HCT116 (cell line): ENCODE measurements at places on chromosomes 6 and 20. TPM values are rescaled to one million over a fixed set of nuclear protein-coding genes. Genes with fewer than 3 reads are reported as not detected.

- H3K27ac ChIP-seq = no peak overlapping the region
- H3K27me3 ChIP-seq = no peaks in the 10 kb centered on the region
- peaks cover 24% of the 10 kb centered on the region for H3K4me1 ChIP-seq
- H3K4me3 ChIP-seq = no peak overlapping the region
Measured at GRCh38 chr6:36751091-36751490, 53.5 kb downstream of the RAB44 start.

- peaks cover 4% of the 10 kb centered on the region; the same call in 1 of the 2 replicates for H3K4me1 ChIP-seq
- no peaks in the 10 kb centered on the region for H3K27me3 ChIP-seq
- no peak overlapping the region for H3K4me3 ChIP-seq
- DNase-seq = no peak
- no peaks in the 10 kb centered on the region for H3K36me3 ChIP-seq
Measured at GRCh38 chr6:110951986-110952794, 6.3 kb upstream of the GTF3C6 start.

DNA sequence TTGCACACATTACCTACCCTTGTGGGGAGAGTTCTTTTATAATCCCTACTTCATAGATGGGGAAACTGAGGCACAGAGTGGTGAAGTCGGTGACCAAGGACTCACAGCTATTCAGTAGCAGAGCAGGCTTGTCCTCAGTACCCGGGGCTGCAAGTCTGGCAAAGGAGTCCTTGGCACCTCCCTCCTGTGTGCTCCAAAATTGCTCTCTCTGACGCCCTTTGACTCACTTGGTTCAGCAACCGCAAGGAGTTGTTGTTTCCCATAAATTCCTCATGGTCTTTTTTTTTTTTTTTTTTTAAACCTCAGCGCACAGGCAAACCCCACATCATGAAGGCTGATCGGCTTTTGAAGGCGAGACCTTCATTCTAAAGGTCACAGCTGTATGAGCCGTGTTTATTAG lies 143.2 kb downstream of the CEBPB start:
- H3K36me3 ChIP-seq = no peaks in the 10 kb centered on the region
- H3K27me3 ChIP-seq = no peaks in the 10 kb centered on the region

DNA sequence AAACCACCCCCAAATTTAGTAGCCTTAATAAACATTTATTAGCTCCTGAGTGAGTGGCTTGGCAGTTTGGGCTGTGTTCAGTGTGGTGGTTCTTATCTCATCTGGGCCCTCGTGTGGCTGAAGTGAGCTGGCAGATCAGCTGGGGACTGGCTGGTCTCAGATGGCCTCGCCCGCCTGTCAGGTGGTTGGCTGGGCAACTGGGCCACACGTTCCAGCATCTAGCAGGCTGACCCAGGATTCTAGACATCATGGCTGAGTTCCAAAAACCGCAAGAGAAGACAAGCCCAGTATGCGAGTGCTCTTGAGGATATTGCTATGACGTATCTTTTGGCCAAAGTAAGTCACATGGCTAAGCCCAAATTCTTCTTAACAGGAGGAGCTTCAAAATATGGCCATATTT lies 28.9 kb downstream of the EIF2S2 start:
- H3K4me3 ChIP-seq = no peak overlapping the region
- H3K4me1 ChIP-seq = no peaks in the 10 kb centered on the region
- no peaks in the 10 kb centered on the region for H3K27me3 ChIP-seq
- no peak overlapping the region for H3K27ac ChIP-seq
- no peak for DNase-seq
- H3K36me3 ChIP-seq = peaks cover 14% of the 10 kb centered on the region

GRCh38 chr20:52880997-52881396 lies 91.2 kb upstream of the TSHZ2 start:
- DNase-seq = no peak
- no peak overlapping the region for H3K4me3 ChIP-seq
- no peaks in the 10 kb centered on the region for H3K4me1 ChIP-seq
- H3K36me3 ChIP-seq = no peaks in the 10 kb centered on the region
- H3K27ac ChIP-seq = no peak overlapping the region
- H3K27me3 ChIP-seq = no peaks in the 10 kb centered on the region

DNA sequence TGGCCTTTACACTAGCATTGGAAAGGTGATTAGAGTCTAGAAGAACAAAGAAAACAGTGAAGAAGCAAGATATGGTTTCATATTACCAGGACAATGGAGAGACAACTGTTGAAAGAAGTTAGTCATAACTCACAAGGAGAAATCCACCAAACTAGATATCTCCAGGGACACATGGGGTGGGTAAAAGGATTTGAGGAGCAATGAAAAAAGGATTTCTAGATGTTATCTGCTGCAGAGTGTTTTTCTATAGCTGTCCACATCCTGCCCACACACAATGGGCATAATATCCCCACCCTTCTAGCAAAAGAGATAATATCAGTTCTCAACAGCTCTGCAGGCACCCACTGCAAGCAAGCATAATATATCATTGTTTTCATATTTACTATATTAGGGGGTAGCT lies 303.1 kb downstream of the HAO1 start:
- H3K27ac ChIP-seq = no peak overlapping the region
- DNase-seq = no peak
- no peak overlapping the region for H3K4me3 ChIP-seq
- no peaks in the 10 kb centered on the region for H3K36me3 ChIP-seq
- no peaks in the 10 kb centered on the region for H3K4me1 ChIP-seq

DNA sequence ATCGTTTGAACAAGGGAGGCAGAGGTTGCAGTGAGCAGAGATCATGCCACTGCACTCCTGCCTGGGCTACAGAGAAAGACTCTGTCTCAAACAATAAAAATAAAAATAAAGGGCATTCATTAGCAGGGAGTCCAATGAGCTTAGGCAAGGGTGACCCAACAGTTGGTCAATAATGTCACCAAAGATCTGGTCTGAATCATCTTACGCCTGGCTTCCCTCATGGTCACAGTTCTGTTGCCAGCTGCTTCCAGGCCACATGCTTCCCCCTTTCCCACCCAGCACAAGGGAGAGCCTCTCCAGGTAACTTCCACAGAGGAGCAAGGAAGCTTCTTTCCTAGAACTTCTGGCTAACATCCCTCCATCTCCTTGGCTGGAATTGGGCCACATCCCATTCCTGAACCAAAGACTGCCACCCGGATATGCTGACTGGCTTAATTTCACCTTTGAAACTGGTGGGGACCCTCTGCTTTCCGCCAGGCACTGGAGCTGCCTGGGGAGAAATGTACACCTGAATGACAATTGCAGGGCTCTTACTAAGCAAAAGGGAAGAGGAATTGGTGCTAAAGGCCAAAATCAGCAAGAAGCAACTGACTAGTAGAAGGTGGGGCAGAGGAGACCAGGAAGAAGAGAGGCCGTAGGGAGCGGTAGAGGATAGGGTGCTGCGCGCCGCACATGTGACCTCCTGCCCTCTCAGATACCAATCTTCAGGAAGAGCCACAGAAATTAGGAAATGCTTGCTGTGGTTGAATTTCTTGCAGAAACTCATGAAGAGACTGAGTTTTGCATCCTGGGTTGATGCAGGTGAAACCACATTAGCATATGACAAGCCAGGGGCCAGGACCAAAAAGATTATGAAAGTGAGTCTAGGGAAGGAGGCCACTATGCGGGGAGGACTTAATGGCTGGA lies 8.3 kb upstream of the SCML4 start:
- no peaks in the 10 kb centered on the region for H3K27me3 ChIP-seq
- no peak for DNase-seq
- no peak overlapping the region for H3K4me3 ChIP-seq
- no peaks in the 10 kb centered on the region for H3K36me3 ChIP-seq

DNA sequence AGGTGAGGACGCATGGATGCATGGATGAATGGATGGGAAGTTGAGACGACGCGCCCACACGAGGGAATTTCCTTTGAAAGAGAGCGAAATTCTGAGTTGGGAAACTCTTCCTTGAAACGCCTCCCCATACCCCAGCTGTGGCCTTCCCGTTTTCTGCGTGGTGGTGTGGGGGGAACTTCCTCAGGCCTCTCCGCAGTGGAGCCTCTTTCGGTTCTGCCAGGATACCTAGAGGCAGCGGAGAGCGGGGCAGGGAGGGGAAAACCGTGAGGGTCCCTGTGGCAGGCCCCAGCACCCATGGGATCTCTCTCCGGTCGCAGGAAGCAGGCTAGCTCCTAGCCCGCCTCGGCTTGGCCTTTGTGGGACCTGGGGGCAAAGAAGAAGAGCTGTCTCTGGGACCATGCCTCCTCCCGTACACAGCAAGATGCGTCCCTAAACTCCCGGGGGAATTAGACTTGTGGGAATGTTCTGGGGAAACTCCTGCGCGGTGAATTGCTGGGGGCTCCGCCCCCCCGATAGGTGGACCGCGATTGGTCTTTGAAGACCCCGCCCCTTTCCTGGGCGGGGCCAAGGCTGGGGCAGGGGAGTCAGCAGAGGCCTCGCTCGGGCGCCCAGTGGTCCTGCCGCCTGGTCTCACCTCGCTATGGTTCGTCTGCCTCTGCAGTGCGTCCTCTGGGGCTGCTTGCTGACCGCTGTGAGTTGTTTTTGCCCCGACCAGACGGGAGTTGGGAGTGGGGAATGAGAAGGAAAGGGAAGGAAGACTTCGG lies at the start of gene CD40:
Gene CD40 (plus strand): TSS at position 611 of the 764 bp plus-strand sequence. CDS start 30 bp downstream, at position 641.
- no peaks in the 10 kb centered on the region for H3K27me3 ChIP-seq
- peak; percentile 68 for DNase-seq
- H3K36me3 ChIP-seq = peaks cover 5% of the 10 kb centered on the region

GRCh38 chr20:44717986-44718385 lies 2.8 kb downstream of the CCN5 start:
- no peak overlapping the region for H3K4me3 ChIP-seq
- H3K27me3 ChIP-seq = no peaks in the 10 kb centered on the region
- no peak for DNase-seq
- no peaks in the 10 kb centered on the region for H3K36me3 ChIP-seq
- H3K27ac ChIP-seq = no peak overlapping the region
- H3K4me1 ChIP-seq = peaks cover 47% of the 10 kb centered on the region

GRCh38 chr6:6746333-6746969 lies 157.9 kb downstream of the LY86 start:
- no peak overlapping the region for H3K4me3 ChIP-seq
- DNase-seq = no peak
- H3K27ac ChIP-seq = no peak overlapping the region
- peaks cover 35% of the 10 kb centered on the region for H3K4me1 ChIP-seq

DNA sequence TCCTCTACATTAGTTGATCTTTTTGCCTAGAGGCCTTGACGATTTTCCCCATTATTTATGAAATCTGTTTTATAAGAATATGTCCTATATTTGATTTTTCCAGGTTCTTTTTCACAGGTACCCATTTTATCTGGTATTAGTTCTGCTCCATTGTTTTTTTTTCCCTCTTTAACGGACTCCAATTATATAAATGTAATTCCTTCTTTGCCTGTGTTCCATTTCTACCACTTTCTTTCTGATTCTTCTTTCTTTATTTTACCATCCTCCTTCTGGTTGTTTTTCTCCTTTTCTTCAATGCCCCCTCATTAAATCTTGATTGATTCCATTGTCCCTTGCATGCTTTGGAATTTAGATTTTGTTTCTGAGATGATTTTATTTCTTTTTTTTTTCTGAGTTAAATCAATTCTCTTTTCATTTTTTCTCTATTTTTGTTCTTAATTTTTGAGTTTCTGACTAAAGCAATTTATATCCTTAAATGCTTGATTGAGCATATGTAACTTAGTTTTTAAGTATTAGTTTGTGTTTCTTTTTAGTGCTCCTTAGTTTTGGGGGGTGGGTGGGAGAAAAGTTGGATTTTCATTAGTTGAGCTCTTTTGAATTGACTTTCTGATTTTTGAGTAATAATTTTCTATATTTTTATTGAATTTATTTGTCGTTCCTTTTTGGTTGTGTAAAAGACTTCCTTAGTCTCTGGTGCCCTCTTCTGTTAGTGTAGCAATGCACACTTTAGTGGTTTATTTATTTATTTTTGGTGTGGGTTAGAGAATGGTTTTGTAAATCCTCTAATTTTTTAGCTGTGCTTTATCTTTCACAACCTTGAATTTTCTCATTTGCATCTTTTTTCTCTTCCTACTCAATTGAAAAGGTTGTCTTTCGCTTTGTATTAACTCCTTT lies 140.8 kb downstream of the FARS2 start:
- no peaks in the 10 kb centered on the region for H3K4me1 ChIP-seq
- peak; percentile 12 for DNase-seq
- H3K27me3 ChIP-seq = no peaks in the 10 kb centered on the region

DNA sequence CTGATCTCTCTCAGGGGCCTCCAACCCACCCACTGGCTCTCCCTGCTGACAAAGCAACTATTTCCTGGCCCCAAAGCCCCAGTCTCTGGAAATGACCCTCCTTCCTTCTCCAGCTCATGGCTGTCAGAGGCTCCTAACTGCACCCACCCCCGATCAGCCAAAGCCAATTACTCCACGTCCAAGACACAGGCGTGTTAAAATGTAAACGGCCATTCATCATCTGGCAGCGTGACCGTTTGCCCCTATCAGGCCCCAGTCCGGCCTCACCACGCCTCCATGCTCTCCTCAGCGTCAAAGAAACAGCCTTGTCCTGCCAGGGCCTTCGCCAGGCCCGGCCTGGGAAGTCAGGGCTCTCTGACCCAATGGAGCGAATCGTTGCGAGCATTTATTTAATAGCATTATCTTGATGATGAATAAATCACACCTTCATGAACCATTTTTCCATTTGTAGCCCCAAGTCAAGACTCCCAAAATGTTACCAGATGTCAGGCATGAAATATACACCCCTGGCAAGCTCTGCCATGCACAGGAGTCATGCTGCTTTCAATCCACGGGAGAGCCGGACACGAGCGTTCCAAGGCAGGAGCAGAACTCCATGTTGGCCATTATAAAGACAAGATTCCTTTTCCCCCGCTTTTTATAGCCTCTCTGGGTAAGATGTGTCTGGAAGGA lies 17.7 kb downstream of the RIPOR3 start:
- H3K27ac ChIP-seq = no peak overlapping the region
- H3K36me3 ChIP-seq = no peaks in the 10 kb centered on the region
- H3K4me3 ChIP-seq = no peak overlapping the region
- DNase-seq = no peak
- H3K27me3 ChIP-seq = no peaks in the 10 kb centered on the region

GRCh38 chr20:51884561-51884960 lies 82.2 kb upstream of the SALL4 start:
- no peak overlapping the region for H3K27ac ChIP-seq
- DNase-seq = no peak
- no peak overlapping the region for H3K4me3 ChIP-seq
- H3K36me3 ChIP-seq = no peaks in the 10 kb centered on the region
- no peaks in the 10 kb centered on the region for H3K27me3 ChIP-seq

LPA gene
- not detected for total RNA-seq

MRPL2 gene
- total RNA-seq = 123 TPM

WFDC12 gene
- total RNA-seq = not detected

MAFB gene
- total RNA-seq = 0.22 TPM

PACSIN1 gene
- total RNA-seq = 5.0 TPM

RIPPLY2 gene
- not detected for total RNA-seq

COL21A1 gene
- not detected for total RNA-seq

SLC17A2 gene
- not detected for total RNA-seq

HAO1 gene
- 0.12 TPM for total RNA-seq

MTO1 gene
- total RNA-seq = 40.1 TPM

MEI4 gene
- total RNA-seq = not detected

VNN1 gene
- not detected for total RNA-seq

RAET1E gene
- total RNA-seq = 3.9 TPM
